ENCODE measurements at places on chromosomes 3 and 15.
A peak's percentile ranks its signal among the peaks of the same experiment; 100 is the strongest.

DNA sequence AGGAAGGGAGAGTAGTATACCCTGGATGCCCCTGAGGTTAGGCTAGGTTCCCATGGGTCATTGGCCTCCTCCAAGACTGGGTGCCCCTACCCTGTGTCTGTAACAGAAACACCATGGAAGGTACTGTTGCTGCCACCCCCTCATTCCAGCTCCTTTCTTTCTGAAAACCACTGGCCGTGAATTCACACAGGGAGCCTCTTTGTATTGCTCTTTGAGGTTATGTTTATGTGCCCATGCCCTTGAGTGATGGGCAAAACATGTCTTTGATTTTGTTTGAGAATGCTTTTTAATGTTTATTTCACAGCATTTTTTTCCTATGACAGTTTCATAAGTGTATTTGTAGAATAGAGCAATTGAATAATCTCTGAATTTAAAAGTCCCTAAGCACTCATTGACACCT, 79.7 kb downstream of the RARB start:
- no peak for DNase-seq

GRCh38 chr3:119413603-119414280, 49.7 kb downstream of the TMEM39A start:
- no peak for DNase-seq

DNA sequence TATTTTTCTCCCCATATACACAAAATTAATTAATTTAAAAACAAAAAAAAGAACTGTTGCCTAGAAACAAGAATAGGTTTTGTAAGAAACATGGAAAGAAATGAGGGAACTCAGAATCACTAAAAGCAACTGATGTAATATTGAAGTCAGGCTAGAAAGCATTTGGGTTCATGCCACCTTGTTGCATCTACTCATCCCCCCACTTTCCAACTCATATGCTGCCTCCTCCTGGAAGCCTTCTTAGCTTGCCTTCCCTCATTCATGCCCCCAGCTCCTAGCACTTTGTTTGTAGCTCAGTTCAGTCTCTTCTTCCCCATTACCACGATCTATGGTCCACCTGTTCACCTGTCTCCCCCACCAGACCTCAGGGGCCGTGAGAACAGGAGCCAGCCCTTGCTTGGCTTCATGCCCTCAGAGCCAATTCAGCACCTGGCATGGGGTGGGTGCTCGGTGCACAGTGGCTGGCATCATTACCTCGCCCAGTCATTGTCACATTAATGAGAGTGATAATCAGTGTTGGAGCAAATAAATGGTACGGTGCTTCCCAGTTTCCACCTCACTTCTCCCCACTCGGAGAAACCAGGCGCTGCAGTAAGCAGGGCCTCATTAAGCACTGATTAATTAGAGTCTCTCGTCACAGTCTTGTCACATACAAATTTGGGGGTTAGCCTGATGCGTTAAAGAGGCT, 62.4 kb upstream of the SLC6A1 start:
- no peak for DNase-seq

- no peak for DNase-seq
Observed at GRCh38 chr3:30547716-30548115, 58.7 kb upstream of the TGFBR2 start.

DNA sequence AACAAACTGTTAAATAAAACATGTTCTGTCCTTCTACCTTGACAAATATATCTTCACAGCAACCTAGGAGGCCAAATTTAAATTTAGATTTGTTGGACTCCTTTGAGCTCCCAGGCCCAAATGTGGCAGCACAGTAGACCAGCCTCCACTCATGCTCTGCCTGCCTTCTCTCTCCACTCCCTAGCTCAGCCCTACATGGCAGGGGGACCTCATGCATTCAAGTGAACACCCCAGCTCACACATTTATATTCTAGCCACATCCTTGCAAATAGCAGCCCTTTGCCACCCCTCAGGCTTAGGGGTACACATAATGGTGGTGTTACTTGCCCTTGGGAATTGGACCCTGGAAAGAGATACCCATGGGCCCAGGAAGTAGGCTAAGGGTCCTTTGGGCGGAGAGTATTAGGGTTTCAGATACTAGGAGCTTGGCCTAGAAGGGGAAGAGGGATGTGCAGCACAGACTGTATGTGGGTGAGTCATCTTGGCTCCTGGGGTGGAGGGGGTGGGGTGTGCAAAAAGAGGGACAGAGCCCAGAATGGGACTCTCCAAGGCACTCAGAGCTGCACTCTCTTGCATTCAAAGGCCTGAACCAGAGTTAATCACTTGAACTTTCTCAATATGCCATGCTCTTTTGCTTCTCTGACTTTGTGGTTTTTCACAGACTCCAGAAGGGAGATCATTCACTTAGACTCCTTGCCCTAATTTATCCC, 268.4 kb upstream of the ROPN1 start:
- peak; percentile 51 for DNase-seq

DNA sequence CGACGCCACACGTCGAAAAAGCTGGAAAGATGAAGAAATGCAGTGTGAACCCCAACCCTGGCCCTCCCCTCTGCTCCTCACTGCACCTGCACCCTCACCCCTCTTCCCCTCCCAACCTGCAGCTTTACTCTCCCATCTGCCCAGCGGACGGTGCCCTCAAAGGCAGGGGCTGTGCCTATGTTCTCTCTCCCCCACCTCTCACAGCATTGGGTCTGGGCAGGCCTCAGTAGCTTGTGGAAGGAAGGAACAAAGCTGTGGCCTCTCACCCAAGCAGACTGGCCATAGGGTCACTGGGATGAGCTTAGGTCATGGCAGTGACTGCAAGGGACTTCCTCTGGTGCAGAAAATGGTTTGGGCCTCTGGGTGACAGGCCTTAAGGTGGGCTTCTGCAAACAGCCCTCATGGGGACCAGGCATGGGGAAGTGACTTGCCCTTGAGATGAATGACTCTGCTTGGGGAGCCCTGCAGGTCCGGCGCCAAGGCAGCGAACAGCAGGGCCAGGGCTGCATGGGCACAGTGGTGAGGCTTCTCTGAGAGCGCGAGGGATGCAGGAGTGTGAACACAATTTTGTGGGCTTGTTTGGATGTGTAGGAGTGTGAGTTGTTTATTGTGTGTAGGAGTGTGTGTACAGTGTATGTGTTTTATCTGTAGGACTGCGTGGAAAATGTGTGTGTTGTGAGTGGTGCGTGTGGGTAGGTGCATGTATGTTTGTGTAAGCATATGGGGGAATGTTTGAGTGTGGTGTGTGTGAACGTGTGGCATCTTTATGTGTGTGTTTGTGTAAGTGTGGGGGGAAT, 29.2 kb downstream of the SRPRB start:
- no peak for DNase-seq

GRCh38 chr3:95460274-95460673, 1354.1 kb upstream of the EPHA6 start:
- DNase-seq = no peak

- peak; percentile 84 for DNase-seq
Observed at GRCh38 chr3:186783731-186784515, 546 bp downstream of the EIF4A2 start.

- no peak for DNase-seq
Observed at GRCh38 chr3:196339493-196340254, 1.5 kb upstream of the TM4SF19 start.

- DNase-seq = no peak
Observed at GRCh38 chr3:38125305-38126120, 11.4 kb downstream of the ACAA1 start.

DNA sequence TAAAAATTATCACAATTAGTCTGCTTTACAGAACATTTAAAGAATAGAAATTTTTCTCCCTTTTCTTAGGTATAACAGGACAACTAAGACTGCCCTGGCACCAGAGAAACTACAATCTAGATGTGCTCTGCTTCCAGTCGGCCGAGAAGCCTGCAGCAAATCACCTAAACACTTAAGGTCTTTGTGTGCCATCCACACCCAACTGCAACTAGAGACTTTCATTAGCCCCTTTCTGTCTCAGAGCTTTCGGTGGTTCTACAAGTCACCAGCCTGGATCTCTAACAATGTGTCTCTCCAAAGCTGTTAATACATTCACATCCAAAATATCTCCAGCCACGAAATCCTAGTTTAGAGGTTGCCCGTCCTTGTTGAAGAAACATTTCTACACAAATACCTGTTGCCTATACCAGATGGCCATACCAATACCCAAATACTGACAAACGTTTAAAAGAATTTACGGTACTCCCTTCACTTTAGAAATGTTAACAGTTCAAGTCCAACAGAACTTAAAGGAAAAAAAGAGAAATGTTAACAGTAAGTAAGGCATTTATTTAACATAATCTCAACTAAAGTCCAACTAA, 6.7 kb downstream of the PRC1 start:
- no peak for DNase-seq

DNA sequence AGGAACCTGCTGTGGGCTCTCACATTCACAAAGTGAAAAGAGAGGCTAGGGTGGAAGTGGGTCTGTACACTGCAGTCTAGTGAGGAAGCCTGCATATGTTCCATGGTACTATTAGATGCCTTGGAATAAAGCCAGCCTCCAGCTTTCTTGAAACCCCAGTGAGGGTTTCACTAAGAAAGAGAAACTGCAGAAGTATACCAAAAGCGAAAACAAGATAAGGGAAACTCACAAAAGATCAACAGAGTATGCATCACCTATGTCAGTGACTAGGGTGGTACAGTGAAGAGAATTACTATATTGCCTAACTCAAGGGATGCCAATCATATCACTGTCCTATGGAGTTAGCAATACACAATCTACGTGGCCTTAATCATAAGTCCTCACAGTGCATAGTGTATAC, 212.5 kb upstream of the GADL1 start:
- peak; percentile 23 for DNase-seq

GRCh38 chr15:67607329-67607728, 64.8 kb downstream of the MAP2K5 start:
- DNase-seq = no peak

- peak; percentile 94 for DNase-seq
Observed at GRCh38 chr3:129183569-129184395, at the start of gene CNBP. TSS of gene CNBP (minus strand) at chr3:129183896. CDS start at chr3:129171757, 12,139 bp downstream.

GRCh38 chr3:27387625-27388024, 18.4 kb upstream of the NEK10 start:
- no peak for DNase-seq

GRCh38 chr15:70077188-70078147, 20.2 kb downstream of the TLE3 start:
- DNase-seq = no peak

- peak; percentile 47 for DNase-seq
Observed at GRCh38 chr3:64266065-64266931, 41.0 kb upstream of the PRICKLE2 start.

DNA sequence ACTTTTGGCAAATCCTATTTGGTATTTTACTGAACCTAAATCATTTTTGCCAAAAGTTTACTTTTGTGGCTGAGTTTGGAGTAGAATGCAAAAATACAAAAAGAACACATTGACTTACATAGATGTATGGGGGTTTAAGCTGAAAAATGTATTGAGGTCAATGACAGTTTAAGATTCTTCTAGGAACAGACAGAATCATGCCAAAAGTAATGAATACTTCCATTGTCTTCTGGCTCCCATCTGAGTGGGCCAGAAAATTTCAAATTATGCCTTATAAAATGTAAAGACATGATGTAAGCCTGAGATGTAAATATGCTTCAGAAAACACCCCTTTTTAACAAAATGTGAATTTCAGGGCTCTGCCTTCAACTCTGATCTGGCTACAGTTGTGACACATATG, 375.1 kb upstream of the DPH6 start:
- DNase-seq = no peak

GRCh38 chr3:28317438-28318022, 31.0 kb upstream of the ZCWPW2 start:
- DNase-seq = peak; percentile 67

GRCh38 chr3:48155122-48155521, 33.1 kb downstream of the CDC25A start:
- peak; percentile 1 for DNase-seq

DNA sequence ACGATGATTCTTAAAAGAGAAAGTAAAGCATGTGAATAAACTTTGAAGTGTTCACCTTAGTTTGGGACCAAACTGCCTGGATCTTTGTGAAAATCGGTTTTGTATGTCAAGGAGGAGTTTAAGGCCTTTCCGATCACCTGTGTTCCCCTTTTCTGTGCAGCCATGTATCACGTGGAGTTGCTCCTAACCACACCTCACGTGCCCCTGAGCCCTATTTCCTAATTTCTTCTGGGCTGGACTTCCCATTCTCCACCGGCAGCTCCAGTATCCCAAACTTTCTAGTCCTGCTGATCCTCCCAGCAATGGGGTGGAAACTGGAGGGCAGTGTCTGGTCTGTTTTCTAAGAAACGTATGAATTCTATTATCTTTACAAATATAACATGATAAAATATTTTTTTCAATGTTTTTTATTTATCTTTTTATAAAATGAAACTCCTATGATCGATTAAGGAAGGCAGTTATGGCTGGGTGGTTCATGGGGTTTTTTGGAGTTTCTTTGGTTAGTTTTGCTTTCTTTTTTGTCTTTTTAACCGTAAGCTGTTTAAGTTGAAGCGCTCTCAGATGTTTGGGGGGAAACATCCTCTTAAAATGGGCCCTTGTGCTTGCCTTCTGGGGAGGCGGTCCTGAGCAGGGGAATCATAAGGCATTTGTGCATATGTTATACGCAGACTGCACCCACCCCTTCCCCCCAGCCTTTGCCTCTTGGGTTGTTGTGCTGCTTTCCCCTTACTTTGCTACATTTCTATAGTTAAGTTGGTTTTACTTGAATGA, 43.6 kb upstream of the WWTR1 start:
- no peak for DNase-seq

GRCh38 chr15:67033571-67034044, 31.8 kb upstream of the SMAD3 start:
- DNase-seq = no peak

DNA sequence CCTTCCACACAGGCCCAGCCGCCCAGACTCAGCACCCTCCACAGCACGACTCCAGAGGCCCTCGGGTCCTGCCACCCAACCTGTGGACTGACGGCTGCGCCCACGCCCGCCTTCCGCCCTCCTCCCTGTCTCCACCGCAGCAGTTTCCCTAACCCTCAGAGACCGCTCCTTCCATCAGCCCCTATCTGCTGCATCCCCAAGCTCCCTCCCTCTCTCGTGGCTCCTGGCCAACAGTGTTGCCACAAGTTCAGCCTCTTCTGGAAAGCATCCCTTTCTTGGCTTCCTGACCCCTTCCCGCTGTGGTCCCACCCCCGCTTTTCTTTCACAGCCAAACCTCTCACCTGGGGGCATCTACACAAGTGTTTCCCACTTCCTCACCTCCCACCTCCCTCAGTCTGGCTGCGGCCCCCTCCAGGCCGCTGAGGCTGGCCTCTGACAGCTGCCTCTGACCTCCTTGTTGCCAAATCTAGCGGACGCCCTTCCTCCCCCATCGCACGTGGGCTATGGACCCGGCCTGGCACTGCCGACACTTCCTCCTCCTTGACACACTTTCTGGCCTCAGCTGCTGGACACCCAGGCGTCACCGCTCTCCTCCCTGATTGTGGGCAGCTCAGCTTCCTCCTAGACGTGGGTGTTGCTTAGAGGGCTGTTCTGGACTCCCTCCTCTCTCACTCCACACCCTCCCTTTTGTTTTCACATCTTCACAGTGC, 168.8 kb upstream of the TLE3 start:
- DNase-seq = peak; percentile 12

DNA sequence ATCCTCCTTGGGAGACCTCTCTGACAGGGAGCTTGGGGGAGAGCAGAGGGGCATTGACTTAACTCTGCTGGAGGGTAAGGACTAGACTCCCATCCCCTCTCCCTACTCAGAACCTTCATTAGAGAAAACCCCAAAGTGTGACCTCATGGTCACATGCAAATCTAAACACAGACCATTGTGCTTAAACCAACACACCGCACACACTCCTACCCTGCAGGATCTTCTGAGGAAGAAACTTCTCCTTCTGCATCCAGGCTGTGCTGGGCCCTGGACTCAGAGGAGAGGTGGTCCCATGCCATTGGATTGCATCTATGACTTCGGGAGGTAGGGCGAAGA, 805 bp upstream of the PARP16 start:
- peak; percentile 45 for DNase-seq

GRCh38 chr3:63972196-63972595, 51.1 kb downstream of the PSMD6 start:
- DNase-seq = no peak
